ENCODE measurements at places on chromosomes 13 and 19.

- no peak for DNase-seq
These were observed 836 bp upstream of the BST2 start for GRCh38 chr19:17406046-17406886.

DNA sequence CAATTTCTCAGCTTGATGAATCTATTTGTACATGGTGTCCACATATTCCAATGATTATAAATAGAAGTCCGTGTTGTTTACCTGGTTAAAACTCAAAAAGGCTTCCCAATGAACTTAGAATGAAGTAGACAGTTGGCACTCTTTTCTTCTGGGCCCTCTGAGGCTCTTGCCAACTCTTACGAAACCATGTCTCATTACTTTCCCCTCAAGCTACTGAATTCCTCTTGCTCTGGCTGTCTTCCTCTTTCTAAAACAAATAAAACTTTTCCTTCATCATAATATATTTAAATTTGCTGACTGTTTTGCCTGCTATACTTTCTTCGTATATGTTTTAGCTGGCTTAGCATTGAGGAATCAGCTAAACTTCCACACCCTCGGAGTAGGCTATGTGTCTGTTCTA is 139.7 kb downstream of the SLITRK6 start:
- DNase-seq, result no peak

DNA sequence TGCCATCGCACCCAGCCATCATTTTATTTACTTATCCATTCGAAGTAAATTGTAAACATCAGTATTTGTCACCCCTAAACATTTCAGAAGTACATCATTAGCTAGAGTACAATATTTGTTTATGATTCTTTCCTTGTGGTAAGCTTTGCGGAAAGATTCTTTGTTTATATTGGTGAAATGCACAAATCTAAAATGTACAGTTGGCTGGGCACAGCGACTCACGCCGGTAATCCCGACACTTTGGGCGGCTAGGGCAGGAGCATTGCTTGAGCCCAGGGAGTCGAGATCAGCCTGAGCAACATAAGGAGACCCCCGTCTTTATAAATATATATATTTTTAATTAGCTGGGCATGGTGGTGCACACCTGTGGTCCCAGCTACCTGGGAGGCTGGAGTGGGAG is 10.1 kb downstream of the LGALS7B start:
- DNase-seq, result no peak

- DNase-seq, result no peak
These were observed 224.4 kb downstream of the LACC1 start for GRCh38 chr13:44104197-44104490.

GRCh38 chr13:100428986-100429385 is 159.6 kb downstream of the GGACT start:
- no peak for DNase-seq

GRCh38 chr19:29381353-29382203 is 144.2 kb upstream of the VSTM2B start:
- no peak for DNase-seq

- DNase-seq, result no peak
These were observed 452.6 kb upstream of the KLF12 start for GRCh38 chr13:74586847-74587246.

DNA sequence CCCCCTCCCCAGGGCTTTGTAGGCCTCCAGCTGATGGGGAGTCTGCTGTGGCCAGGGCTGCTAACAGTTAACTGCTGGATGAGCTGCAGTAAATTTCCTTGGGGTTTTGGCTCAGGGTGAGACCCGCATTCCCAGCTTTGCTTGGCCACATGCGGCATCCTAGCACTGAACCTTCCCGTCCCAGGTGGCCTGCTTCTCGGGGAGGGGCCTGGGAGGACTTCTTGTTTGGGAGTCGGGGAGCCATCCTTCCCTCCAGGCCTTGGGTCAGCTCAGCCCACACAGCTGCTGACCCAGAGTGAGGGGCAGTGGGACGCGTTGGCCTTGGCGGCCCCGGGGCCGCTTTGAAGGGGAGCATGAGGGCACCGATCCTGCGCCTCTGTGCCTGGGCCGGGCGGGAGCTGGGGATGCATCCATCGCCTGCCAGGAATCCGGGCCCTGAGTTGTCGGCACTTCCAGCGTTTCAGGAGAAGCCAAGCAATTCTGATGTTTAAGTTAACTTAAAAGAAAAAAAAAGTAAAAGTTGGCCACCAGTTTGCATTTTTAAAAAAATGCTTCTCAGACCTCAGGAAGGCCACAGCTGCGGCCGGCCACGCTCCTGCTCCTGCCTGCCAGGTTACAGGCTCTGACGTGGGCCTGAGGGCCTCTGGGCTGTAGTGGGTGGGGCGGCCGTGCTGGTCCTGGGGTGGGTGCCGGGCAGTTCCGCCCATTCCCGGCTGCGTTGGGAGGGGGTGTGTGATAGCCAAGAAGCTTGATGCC is 27.7 kb downstream of the CRTC1 start:
- DNase-seq, result peak; percentile 34

DNA sequence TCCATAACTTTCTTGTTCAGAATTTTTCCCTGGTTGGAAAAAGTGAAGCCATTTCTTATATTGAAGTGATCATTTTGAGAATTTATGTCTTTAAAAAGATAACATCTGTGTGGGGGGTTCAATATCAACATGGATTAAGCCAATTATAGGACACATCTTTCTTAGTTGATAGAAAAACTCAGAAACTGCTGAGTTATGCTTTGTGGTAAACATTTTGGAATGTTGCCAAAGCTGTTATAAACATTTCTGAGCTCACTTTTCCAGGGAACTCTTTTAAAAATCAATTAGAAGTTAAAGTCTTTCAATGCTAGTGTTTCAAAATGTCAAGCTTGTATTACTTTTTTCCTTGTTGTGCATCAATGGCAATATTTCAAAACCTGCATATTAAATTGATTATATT is 248.8 kb downstream of the DACH1 start:
- no peak for DNase-seq

DNA sequence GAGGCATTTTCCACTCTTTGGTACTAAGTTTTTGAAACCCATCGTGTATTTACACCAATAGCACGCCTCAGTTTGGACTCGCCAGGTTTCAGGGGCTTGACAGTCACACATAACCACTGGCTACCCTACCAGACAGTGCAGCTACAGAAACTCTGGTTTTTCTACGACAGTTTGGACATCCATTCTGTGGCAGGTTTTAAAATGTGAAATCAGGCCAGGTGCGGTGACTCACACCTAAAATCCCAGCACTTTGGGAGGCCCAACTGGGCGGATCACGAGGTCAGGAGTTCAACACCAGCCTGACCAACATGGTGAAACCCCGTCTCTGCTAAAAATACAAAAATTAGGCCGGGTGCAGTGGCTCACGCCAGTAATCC is 13.2 kb downstream of the KDELR1 start:
- no peak for DNase-seq

DNA sequence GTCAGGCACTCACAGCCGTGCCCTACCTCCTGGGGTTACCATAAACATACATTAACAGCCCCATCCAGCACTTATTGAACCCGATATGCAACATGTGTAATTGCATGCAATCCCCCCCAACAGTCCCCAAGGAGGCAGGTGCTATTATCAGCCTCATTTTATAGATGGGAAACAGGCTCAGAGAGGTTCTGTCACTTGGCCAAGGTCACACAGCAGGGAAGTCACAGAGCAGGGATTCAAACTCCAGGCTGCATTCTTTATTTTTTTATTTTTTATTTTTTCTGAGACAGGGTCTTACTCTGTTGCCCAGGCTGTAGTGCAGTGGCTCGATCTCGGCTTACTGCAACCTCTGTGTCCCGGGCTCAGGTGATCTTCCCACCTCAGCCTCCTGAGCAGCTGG is 38.4 kb upstream of the TNFAIP8L1 start:
- no peak for DNase-seq

DNA sequence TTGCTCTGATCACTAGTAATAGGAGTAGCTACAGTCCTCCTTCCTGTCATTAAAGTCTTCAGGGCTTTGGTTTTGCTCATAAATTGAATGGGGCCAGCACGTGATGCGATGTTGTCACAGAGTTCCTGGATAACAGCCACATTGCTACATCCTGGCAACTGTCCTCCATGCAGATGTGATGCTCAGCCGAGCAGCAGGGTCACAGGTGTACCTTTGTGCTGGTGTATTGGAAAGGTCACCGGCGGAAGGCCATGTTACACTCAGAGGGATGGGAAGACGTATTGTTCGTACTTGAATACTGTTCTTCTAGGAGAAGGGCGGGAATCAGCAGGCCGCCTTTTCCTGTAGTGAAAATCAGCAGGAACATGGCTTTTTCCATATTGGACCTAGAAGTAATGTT is 713.8 kb upstream of the GPC6 start:
- no peak for DNase-seq

DNA sequence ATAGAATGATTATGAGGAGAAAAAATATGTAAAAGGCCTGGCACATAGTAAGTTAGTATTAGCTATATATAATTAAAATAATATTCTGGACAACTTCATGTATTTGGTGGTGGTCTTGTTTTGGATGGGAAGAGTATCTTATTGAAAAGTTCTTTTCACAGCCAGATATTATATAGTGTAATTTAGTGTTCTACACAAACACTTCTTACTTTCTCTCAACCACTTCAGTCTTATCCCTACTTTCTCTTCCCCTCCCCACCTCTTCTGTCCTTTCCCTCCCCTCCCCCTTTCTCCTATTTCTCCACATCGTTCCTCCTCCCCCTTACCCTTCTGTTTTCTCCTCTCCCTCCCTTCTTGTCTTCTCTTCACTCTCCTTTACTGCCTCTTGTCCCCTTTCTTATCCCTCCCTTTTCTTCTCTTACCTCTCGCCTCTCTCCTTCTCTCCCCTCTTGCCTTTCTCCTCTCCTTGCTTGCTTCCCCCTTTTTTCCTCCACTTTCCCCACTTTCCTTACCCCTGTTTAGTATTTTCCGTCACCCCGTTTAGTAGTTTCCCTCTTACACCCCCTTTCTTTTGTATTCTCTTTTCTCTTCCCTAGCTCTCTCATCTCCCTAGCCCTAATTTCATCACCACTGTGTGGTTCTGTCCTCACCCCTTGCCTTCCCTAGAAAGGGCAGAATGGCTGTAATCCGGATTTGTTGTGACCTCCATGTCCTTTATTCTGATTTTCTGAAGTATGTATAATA is 107.2 kb upstream of the MLNR start:
- DNase-seq, result no peak

- no peak for DNase-seq
These were observed 556.8 kb upstream of the SLITRK1 start for GRCh38 chr13:84439108-84439507.

DNA sequence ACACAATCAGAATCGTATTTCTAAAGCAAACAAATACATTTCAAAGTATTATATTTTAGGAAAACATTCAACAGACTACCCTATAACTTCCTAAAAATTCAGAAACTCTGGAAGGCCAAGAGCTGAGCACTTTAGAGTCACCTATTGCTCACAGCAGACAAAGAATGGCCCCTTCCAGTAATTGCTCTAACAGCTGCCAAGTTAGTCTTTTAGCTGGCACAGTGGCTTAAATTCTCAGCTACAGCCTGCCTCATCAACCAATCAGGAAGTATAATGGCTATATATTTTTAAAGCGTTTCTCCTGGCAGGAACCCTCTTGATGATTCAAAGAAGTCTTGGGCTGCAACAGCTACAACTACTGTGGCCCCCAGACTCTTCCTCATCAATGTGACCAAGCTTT is 14.9 kb upstream of the SLITRK5 start:
- no peak for DNase-seq

DNA sequence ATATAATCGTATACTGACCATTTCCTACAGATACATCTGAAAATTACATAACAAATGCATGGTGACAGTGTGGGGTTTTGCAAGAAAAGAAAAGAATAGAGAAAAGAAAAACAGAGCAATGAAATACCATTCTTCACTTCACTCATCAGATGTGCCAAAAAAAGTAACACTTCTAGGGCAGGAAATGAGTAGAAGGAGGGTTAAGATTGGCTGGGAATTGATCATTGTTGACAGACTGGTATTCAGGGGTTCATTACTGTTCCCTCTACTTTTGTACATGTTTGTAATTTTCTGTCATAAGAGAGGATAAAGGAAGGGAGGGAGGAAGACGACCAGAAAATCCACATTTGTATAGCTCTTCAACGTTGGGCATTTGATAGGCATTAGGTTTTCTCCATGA is 31.5 kb downstream of the ABCC4 start:
- DNase-seq, result no peak

- DNase-seq, result no peak
These were observed 87.0 kb upstream of the TSHZ3 start for GRCh38 chr19:31436121-31436776.

DNA sequence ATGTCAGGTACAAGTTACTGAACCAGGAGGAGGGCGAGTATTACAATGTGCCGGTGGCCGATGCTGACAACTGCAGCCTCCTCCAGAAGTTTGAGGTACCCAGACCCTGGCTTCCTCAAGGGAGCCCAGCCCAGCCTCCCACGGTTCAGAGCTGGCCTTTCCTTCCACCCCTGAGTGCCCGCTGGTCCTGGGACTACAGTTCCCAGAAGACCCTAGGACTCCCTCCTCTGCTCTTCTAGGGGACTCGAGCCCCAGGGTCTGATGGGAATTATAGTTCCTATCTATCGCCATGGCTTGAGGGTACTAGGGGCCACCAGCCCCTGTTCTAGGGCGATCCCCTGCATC is 11.0 kb downstream of the PRKCG start:
- DNase-seq, result no peak

- no peak for DNase-seq
These were observed 93.2 kb upstream of the CSNK1A1L start for GRCh38 chr13:37198629-37199028.

DNA sequence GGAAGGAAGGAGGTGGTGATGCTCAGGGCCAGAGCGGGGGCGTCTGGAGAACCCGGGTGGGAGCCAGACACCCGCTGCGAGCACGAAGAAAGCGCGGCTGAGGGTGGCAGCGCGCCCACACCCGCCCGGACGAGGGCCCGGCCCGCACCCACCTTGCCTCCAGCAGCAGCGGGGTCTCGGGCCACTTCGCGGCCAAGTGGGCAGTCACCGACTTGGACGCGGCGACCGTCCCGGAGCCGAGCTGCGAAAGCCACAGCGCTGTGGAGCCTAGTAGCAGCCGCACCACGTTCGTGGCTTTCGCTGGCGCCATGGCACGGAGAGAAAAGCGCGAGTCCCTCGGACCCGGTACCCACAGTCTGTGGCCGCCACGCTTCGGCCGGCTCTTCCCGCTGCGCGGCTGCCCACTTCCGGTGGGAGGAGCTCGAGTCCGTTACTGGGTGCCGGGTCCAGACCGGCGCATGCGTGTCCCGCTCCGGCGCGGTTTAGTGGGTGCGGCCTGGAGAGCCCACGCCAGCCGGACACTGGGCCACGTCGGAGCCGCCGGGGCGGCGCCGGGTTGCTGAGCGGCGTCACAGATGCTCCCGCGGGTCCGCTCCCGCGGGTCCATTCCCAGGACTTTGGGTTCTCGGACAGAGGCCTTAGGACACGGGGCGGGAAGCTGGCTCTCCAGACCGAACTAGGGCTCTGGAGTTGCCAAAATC is at the start of gene UGGT2:
TSS of gene UGGT2 (minus strand) at position 399 of the 701 bp plus-strand sequence. CDS start at position 310, 89 bp downstream.
- peak; percentile 89 for DNase-seq

DNA sequence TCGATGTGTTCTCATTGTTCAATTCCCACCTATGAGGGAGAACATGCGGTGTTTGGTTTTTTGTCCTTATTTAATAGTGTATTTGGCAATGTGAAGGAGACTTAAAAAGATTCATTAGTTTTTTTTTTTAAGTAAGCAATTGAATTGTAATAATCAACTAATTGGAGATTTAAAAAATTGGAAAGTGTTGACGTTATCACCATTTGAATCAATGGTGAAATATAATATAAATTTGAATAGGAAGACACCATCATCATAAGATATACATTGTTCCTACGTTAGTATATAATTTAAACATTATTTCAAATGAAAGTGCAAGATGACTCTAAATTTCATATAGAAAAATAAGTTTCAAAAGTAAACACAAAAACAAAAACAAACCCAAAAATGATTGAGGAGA is 2858.1 kb upstream of the PCDH20 start:
- no peak for DNase-seq
